ENCODE measurements at places on chromosomes 4 and X.
A peak's percentile ranks its signal among the peaks of the same experiment; 100 is the strongest.

DNA sequence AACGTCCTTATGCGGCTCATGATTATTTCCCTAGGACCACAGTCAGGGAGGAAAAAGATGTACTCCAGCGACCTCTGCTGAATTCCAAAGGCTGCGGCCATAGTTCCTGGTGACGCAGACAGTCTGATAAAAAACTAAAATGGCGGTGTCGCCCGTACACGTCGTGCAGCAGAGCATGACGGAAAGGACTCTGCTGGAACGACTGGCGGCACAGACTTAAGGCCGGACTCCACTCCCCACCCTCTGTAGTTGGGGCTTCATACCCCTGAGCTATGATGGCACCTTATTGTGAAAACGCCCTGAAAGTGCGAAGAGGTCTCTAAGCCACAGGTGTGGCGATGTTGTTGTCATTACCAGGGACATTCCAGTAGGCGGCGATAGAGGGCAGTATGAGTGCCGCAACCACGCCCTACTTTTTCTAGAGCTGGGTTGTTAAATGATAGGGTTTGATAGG lies 90.0 kb upstream of the EDA2R start:
- peak; percentile 17 for DNase-seq

GRCh38 chrX:81174286-81174685 lies 27.4 kb downstream of the HMGN5 start:
- DNase-seq: no peak

GRCh38 chr4:106670976-106671375 lies 302.4 kb upstream of the GIMD1 start:
- DNase-seq: no peak

GRCh38 chr4:47010347-47010911 lies 17.0 kb upstream of the GABRA4 start:
- DNase-seq: no peak

DNA sequence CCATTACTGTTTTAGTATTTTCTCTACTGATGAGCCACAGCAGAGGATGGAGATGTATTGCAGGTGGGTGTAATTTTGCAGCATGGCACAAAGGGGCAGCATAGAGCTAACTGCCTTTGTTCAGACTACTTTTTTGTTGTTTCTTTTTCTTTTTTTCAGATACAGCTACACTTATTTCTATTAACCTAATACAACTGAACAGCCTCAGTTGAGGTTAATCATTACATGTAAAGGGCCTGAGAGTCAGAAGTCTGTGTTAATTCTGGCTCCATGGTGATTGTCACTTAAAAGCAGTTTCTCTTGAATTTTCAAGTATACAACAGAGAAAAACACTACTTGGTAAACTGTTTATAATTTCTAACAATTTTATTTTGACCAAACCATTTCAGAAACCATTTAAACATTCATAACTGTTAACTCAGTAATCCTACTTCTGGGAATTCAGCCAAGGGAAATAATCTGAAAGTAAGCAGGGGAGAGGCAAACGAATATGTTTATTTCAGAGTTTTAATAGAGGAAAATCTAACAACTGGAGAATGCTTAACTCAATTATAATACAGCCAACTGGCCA lies 13.9 kb upstream of the PPEF2 start:
- DNase-seq: no peak
